Suprapubic skin (tissue), 4 donors: ENCODE measurements at places on chromosomes 11 and 22.

- peaks cover 5% of the 10 kb centered on the region for H3K27me3 ChIP-seq
- H3K4me1 ChIP-seq: peaks cover 22% of the 10 kb centered on the region
- no peak overlapping the region for H3K4me3 ChIP-seq
- no peak overlapping the region for H3K27ac ChIP-seq
- no peaks in the 10 kb centered on the region for H3K36me3 ChIP-seq
Observed at GRCh38 chr22:27387561-27387960, 414.0 kb downstream of the MN1 start.

- no peak overlapping the region for H3K27ac ChIP-seq
- H3K4me1 ChIP-seq: peaks cover 2% of the 10 kb centered on the region
- no peaks in the 10 kb centered on the region for H3K36me3 ChIP-seq
- H3K4me3 ChIP-seq: no peak overlapping the region
Observed at GRCh38 chr11:93510196-93510873, 32.9 kb downstream of the SMCO4 start.

DNA sequence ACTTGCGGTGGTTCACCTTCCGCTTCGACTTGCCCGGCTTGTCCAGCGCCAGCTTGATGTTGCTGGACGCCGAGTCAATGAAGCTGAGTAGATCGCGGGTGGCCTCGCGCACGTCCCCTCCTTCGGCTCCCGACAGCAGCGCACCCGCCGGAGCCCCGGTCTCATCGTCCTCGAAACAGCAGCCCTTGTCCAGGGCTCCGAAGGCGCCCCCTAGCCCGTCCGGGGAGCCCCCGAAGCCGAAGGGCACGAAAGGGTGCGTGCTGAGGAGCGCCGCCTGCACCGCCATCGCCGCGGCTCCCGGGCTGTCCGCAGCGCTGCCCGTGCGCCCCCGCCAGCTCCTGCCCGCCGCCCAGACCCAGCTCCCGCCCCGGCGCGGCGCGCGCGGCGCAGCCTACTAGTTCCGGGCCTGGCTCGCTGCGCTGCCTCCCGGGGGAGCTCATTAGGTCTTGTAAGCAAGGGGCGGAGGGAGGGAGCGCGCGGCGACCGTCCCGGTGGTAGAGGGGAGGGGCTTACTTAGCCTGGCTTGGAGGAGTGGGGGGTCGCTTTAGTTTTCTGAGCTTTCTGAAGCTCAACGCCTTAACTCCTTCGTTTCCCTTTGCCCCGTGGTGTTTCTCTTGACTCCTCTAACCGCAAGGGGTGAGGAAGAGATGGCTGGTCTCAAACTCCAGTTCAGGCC lies at the start of gene FAM181B:
FAM181B (minus strand) TSS at position 421 of the 676 bp plus-strand sequence; CDS start at position 286, 135 bp downstream.
- H3K4me3 ChIP-seq: peak within 1 kb of the TSS; percentile 67
- H3K27me3 ChIP-seq: peaks cover 35% of the 10 kb centered on the region
- no peaks in the 10 kb centered on the region for H3K36me3 ChIP-seq
- DNase-seq: no peak
- peak within 1 kb of the TSS; percentile 21 for H3K27ac ChIP-seq
- peaks cover 16% of the 10 kb centered on the region for H3K4me1 ChIP-seq

DNA sequence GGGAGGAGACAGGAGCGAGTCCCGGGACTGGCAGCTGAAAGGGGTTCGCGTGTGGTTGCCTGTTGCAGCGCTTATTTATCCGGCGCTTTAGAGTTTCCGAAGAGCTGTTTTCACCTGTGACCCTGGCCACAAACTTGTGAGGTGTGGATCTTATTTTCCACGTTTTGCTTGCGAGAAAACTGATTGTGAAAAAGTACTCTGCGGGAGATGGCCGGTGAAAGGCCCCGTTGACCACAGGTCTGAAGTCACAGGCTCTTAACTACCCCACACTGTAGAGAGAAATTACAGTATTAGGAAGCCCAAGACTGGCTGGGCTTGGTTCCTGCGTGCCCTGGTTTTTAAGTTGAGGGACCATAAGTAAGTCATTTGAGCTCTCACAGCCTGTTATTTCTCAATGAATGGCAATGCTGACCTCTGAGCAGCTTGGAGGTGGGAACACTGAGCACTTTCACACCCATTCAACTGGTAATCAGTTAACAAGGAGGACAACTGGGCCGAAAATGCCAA lies 379 bp upstream of the RAB38 start:
- H3K4me3 ChIP-seq: peak overlapping the region; percentile 63
- H3K36me3 ChIP-seq: no peaks in the 10 kb centered on the region
- no peaks in the 10 kb centered on the region for H3K27me3 ChIP-seq
- no peak for DNase-seq

DNA sequence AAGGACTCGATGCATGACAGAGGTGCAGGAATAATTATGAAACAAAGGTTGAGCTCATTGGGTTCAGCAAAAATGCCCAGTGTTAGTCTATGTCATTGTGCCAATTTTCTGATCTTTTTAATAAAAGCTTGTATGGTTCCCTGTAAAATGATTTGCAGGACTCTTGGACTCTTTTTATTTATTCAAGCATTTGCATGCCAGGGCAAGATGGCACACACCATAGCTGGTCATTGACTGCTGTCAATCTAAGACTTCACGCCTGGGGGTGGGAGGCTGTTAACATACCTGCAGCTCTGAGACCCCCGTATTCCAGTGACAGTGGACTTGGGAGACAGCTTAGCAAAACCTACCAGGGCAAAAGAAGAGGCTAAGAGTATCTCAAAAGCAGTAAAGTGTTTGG lies 32.0 kb upstream of the ANO1 start:
- H3K4me1 ChIP-seq: peaks cover 10% of the 10 kb centered on the region
- no peak for DNase-seq

DNA sequence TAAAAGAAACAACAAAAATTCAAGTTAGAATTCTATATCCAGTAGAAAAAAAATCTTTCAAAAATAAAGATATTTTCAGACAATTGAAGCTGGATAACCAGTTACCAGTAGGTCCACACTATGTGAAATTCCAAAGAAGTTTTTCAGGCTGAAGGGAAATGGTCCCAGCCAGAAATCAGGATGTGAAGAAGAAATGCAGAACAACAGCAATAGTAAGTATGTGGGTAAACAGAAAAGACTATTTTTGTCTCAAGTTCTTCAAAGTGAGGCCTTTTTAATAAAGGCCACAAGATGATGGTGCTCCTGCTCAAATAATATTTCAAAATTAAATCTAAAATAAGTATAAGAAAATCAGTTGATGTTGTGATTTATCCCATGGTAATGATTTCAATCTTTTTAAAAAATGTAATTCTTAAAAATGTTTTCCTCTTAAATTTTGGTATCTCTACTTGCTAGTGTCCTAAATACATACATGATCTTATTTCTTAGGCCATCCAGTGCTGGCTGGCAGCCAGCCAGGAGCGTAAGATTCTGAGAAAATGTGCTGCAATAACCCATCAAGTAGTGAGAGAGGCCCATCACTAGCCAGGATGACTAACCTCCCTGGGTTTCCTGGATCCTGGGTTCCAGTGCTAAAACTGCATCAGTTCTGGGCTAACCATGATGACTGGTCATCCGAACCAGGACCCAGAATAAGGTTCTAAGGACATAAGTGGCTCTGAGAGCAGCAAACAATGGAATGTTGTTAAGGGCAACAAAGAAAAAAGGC lies 15.6 kb upstream of the UCP3 start:
- H3K4me1 ChIP-seq: peaks cover 10% of the 10 kb centered on the region
- DNase-seq: no peak
- H3K27ac ChIP-seq: no peak overlapping the region
- H3K4me3 ChIP-seq: no peak overlapping the region
- peaks cover 11% of the 10 kb centered on the region for H3K36me3 ChIP-seq

DNA sequence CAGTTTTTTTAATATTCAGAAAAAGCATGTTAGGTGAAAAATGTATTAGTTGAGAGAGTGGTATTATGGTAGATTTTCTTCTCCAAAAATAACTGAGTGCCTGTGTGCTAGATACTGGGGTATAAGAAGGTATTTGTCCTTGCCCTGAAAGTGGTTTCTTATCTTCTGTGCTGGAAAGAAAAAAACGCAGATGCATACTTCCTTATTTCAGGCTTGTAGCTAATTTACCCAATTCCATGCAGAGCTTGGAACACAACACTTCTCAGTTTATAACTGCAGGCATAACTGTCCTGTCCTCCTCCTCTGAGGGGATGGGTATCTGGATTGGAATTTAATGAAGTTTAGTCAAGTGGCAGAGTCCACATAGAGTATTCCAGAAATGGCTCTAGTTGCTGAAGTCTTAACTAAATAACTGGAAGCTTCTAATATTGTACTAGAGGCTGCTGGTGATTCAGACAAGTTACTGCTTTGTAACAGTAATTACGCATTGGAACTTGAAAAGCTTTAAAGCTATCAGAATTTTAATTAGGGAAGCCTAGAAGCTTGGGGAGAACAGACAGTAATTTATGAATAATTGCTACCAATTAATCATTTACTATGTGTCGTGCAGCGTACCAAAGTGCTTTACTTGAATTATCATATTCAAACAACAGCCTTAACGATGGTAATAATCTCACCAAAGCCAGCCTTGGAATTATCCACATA lies 12.7 kb upstream of the C11orf91 start:
- peaks cover 42% of the 10 kb centered on the region for H3K4me1 ChIP-seq
- no peaks in the 10 kb centered on the region for H3K27me3 ChIP-seq
- no peak overlapping the region for H3K4me3 ChIP-seq
- peaks cover 75% of the 10 kb centered on the region for H3K36me3 ChIP-seq
- no peak overlapping the region for H3K27ac ChIP-seq

DNA sequence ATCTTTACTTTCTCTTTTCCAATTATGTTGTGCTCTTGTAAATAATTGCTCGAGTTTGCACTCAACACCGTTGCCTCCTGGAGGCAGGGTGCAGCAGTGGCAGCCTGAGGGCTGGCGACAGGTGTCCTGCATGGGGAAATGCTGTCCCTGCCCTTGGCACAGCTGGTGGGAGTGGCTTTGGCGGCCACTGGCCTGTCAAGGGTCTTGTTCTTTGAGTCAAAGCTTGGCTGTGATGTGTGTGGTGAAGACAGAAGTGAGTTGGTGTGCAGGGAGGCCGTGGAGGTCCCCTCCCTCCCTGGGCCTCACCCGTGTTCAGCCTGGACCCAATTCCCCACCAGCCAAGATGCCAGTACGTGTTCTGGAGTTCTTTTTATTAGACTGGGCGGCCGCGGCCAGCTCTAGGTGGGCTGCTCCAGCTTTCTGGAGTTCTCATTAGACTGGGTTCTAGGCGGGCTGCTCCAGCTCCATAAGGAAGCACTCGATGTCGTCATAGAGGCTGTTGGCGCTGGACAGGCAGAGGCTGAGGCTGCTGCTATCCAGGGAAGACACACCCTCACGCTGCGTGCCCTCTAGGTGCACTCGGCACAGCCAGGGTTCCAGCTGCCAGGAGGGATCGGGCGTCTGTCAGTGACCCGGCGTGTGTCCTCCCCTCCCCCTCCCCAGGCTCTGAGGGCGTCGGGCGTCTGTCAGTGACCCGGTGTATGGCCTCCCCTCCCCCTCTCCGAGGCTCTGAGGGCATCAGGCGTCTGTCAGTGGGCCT lies 3.4 kb downstream of the IRF7 start:
- no peaks in the 10 kb centered on the region for H3K27me3 ChIP-seq
- peaks cover 60% of the 10 kb centered on the region for H3K36me3 ChIP-seq
- H3K4me1 ChIP-seq: peaks cover 51% of the 10 kb centered on the region
- no peak overlapping the region for H3K4me3 ChIP-seq
- H3K27ac ChIP-seq: peak overlapping the region; percentile 15

- no peaks in the 10 kb centered on the region for H3K4me1 ChIP-seq
- no peak overlapping the region for H3K4me3 ChIP-seq
- no peak overlapping the region for H3K27ac ChIP-seq
- DNase-seq: no peak
Observed at GRCh38 chr11:30985536-30985935, 384.0 kb downstream of the DCDC1 start.

GRCh38 chr22:43750751-43751150 lies 61.4 kb downstream of the EFCAB6 start:
- H3K36me3 ChIP-seq: no peaks in the 10 kb centered on the region
- H3K27ac ChIP-seq: no peak overlapping the region
- H3K27me3 ChIP-seq: no peaks in the 10 kb centered on the region
- no peaks in the 10 kb centered on the region for H3K4me1 ChIP-seq
- no peak for DNase-seq
- H3K4me3 ChIP-seq: no peak overlapping the region

DNA sequence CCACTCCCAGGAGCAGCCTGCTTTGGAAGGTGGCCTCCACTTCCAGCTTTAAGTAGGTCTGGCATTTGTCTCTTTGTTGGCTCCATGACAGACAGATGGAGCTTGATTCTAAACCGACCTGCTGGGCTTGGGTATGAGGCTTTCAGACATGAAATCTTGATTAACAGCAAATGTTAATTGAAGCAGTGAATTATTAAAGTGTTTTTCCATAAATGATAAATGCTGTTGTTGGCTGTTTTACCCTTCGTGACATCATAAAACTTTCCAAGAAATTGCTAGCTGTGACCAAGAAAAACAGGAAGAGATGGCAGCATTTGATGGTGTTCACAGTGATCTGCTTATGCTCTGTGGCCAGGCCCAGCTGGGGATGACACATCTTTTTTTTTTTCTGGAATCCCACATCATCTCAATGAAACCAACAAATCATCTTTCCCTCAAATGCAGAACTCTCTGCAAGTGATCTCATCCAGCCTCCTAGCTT lies 66.1 kb downstream of the RBMXL2 start:
- H3K4me3 ChIP-seq: no peak overlapping the region
- H3K36me3 ChIP-seq: no peaks in the 10 kb centered on the region

DNA sequence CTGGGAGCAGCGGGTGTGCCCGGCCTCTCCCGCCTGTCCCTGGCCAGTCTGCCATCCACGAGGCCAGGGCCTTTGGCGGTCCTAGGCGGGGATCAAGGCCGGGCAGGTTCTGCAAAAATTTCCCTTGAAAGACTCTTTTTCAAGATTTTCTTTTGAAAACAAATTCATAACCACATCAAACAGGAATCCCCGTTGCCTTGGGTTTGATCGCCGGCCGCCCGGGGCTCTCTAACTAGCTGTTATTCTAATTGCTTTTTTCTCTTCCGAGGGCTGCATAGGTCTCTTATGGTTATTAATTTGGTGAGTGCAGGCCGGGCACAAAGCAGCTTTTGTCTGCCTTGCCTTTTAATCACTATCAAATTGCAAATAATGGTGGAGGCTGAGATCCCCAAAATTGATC lies 42.0 kb downstream of the CDKN1C start:
- H3K27ac ChIP-seq: no peak overlapping the region
- peaks cover 9% of the 10 kb centered on the region for H3K4me1 ChIP-seq
- H3K4me3 ChIP-seq: no peak overlapping the region

DNA sequence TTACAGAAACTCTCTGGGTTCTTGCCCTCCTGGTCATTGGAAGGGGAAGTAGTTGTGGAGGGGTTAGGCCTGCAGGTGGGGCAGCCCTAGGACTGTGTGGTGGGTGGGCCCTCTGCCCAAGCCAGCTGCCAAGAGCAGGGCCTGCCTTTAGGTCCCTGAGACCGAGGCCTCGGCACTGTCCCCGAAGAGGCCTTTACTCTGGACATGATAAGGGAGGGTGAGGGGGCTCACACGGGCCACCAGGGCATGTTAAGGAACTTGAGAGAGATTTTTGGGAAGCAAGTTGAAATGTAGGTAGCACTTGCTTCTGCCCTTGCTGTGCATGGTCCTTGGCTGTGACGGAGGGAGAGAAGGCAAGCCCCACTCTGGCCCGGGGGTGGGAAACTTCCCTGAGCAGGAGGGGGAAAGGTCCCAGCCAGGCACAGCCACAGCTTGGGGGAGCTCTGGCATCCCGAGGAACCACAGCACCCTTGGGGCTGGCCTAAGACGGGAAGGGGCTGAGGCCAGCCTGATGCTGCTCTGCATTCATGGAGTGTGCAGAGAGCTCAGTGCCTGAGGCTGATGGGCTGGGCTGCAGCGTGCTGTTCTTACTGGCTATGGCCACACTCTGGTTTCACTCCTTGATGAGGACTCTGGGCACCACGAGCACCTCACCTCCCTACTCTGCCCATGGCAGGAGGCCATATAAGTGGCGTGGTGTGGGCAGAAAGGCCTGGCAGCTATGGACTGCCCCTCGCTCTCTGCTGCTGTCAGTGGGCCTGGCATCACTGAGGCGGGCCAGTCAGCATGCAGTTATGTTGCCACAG lies 7.8 kb upstream of the RANBP1 start:
- H3K36me3 ChIP-seq: peaks cover 87% of the 10 kb centered on the region
- no peaks in the 10 kb centered on the region for H3K4me1 ChIP-seq
- no peaks in the 10 kb centered on the region for H3K27me3 ChIP-seq
- H3K4me3 ChIP-seq: no peak overlapping the region
- no peak overlapping the region for H3K27ac ChIP-seq
